MG63 (cell line): ENCODE measurements at places on chromosomes 12 and 14. TPM values are rescaled to one million over a fixed set of nuclear protein-coding genes. Genes with fewer than 3 reads are reported as not detected.

The PLA2G1B gene
- not detected in 2 replicates for total RNA-seq

The SPX gene
- 1.1 and 6.6 TPM in 2 replicates for total RNA-seq

The NELL2 gene
- 3.8 TPM in 1 of 2 replicates, not detected in the other for total RNA-seq

The ZFYVE21 gene
- total RNA-seq, result 23.6 and 30.1 TPM in 2 replicates

The ITPR2 gene
- 3.6 and 4.6 TPM in 2 replicates for total RNA-seq

The GALNT9 gene
- 3.3 and 5.5 TPM in 2 replicates for total RNA-seq

The HOXC12 gene
- 1.5 and 1.9 TPM in 2 replicates for total RNA-seq

The RND1 gene
- 0.12 TPM in 1 of 2 replicates, not detected in the other for total RNA-seq

The DDN gene
- total RNA-seq, result 0.13 TPM in 1 of 2 replicates, not detected in the other

The PROX2 gene
- total RNA-seq, result not detected in 2 replicates

The CLEC2D gene
- total RNA-seq, result 0.23 and 3.5 TPM in 2 replicates

The SMCO2 gene
- not detected in 2 replicates for total RNA-seq

The ANKS1B gene
- 0.10 TPM in 1 of 2 replicates, not detected in the other for total RNA-seq

The LACRT gene
- not detected in 2 replicates for total RNA-seq

The LRTM2 gene
- not detected in 2 replicates for total RNA-seq

The CLEC2A gene
- total RNA-seq, result not detected in 2 replicates

The TMTC2 gene
- total RNA-seq, result 1.8 and 2.2 TPM in 2 replicates

The CBLN3 gene
- total RNA-seq, result 2.0 TPM in 1 of 2 replicates, not detected in the other

The IRAK3 gene
- total RNA-seq, result 2.3 and 4.6 TPM in 2 replicates

The KRT74 gene
- total RNA-seq, result not detected in 2 replicates

The TTC9 gene
- not detected in 2 replicates for total RNA-seq

The SSTR1 gene
- 0.07 and 0.92 TPM in 2 replicates for total RNA-seq

The METTL1 gene
- 10.0 and 33.6 TPM in 2 replicates for total RNA-seq

The DHRS4L2 gene
- total RNA-seq, result 2.0 and 13.5 TPM in 2 replicates

The TRPV4 gene
- 0.20 and 1.1 TPM in 2 replicates for total RNA-seq
